Colonic mucosa (tissue), 4 donors: ENCODE measurements at places on chromosomes 16 and 17.
A peak's percentile ranks its signal among the peaks of the same experiment; 100 is the strongest.

- peak; percentile 94 for DNase-seq
Observed at GRCh38 chr17:4967539-4968485, at the start of gene SPAG7. SPAG7 (minus strand) TSS chr17:4967817; CDS start chr17:4967804, 13 bp downstream.

DNA sequence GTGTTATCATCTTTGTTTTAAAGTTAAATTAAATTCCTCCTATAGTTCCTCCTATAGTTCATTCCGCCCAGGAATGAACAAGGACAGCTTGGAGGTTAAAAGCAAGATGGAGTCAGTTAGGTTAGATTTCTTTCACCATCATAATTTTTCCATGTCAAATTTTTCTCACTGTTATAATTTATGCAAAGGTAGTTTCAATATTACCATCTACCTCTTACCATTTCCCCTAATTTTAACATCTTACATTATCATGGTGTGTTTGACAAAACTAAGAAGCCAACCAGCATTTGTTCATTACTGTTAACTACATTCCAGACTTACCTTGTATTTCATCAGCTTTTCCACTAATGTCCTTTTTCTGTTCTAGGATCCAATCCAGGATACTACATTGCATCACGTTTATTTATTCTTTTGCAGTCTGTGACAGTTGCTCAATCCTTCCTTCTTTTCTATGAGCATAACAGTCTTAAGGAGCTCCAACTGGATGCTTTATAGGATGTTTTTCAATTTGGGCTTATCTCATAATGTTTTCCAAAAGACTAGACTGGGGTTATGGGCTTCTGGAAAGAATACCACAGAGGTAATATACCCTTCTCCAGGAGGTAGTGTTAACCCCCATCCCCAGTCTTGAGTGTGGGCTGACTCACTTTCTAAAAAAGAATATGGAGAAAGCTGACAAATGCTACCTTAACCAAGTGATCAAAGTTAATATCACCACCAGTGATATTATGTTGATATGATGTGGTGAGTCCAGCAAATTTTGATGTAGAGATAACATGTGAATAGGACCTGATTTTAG lies 158.5 kb downstream of the PPM1E start:
- no peak for DNase-seq

DNA sequence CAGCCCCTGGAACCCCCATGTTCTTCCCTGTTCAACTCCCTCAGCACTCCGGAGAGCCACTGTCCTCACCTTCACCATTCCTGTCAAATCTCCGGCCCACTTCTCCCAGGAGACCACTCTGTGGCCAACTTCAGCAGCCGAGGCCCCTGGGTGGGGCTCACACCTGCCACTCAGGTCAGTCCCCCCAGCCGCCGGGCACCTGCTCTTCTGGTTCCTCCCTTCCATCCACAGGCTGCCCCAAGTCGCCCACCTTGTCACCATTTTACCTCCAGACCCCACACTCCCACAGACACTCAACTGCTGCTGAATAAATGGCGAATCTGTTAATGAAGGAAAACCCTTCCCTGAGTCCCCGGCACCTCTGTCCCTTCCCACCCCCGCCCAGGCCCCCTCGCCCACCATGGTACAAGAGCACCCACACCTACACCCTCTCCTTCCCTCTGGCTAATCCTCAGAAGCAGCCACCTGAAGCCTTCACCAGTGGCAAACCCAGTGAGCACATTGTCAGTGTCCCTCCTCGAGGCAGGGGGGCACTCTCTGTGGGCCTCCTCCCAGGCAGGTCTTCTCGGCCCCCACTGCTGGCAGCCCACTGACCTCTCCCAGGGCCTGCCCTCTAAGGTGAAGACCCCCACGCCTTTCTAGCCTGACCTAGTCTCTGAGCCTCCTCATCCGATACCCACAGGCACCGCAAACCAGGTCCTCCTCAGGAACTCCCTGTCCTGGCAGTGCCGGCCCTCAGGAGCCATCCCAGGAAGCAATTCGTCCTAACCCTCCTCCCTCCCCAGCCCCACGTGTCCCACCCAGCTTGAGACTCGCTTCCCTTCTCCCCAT lies 8.2 kb downstream of the CANT1 start:
- peak; percentile 45 for DNase-seq

GRCh38 chr17:34760931-34761495 lies 181.6 kb downstream of the TMEM132E start:
- DNase-seq = no peak

GRCh38 chr17:79654960-79655382 lies 44.1 kb upstream of the RBFOX3 start:
- peak; percentile 10 for DNase-seq

GRCh38 chr16:57235128-57236021 lies 9.7 kb upstream of the ARL2BP start:
- DNase-seq = no peak

- peak; percentile 5 for DNase-seq
Observed at GRCh38 chr16:86244936-86245335, 265.4 kb upstream of the FOXF1 start.

DNA sequence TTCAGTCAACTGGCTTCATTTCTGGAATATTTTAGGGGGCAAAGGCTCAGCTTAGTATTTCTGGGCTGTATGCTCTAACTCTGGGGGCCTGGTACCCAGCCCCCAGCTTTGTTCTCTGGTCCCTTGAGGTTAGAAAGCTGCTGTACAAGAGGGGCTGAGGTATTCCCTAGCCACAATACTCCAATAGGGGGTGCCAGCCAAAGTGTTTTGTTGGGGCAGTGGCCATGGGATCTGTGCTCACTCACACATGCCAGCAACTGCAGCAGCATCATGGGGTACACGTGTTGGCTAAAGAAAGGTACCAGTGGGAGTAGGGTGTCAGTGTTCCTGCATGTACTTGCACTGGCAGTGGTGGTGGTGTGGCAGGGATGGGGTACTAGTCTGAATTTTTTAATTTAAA lies 257.3 kb downstream of the CA10 start:
- DNase-seq = no peak

GRCh38 chr17:81911277-81911961 lies at the start of gene PCYT2:
PCYT2 (minus strand) TSS chr17:81911399; CDS start chr17:81911355, 44 bp downstream.
- peak; percentile 95 for DNase-seq

DNA sequence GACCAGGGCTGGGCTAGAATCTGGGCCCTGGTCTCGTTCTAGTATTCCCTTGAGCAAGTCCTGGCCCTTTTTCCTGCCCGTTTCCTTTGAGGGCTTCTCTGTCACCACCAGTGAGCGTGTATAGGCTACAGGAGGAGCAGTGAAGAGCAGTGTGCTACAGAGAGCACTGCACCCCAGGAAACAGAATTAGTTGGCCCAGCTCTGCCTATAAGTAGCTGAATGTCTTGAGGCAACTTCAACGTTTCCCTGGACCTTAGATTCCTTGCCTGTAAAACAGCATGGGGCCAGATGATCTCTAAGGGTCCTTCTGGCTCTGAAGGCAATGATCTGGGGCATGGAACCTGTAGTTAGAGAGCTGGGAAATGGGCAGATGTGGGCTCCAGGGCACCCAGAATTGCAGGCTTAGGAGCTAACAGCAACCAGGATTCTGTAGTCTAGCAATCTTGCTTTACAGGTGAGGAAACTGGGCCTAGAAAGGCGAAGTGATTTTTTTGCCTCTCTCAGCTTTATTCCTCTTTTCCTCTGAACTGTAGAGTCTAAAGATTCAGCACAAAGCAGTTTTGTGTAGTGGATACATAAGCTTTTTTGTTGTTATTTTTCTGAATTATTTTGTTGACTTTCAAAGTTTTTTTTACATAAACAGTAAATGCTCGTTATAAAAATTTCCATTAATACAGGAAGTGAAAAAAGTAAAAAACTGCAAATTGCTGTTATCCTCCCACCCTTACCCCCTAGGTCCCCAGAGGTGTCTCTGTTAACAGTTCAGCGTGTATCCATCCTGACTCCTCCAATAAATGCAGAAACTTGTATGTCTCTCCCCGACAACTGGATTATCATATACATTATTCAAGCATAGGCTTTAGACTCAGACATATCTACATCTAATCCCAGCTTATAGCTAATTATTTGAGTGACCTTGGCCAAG lies 1.7 kb upstream of the MYL4 start:
- peak; percentile 4 for DNase-seq

- no peak for DNase-seq
Observed at GRCh38 chr17:10251212-10251948, 53.0 kb upstream of the GAS7 start.

DNA sequence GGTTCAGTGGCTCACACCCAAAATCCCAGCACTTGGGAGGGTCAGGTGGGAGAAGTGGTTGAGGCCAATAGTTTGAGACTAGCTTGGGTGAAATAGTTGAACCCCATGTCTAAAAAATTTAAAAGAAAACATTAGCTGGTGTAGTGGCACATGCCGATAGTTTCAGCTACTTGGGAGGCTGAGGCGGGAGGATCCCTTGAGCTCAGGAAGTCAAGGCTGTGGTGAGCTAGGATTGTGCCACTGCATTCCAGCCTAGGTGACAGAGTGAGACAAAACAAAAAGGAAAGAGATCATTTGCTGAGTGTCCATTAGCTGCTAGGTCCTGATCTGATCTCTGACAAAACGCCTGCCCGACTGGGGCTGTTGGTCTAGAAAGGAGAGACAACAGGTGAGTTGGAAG lies 14.1 kb upstream of the DBNDD1 start:
- DNase-seq = no peak

DNA sequence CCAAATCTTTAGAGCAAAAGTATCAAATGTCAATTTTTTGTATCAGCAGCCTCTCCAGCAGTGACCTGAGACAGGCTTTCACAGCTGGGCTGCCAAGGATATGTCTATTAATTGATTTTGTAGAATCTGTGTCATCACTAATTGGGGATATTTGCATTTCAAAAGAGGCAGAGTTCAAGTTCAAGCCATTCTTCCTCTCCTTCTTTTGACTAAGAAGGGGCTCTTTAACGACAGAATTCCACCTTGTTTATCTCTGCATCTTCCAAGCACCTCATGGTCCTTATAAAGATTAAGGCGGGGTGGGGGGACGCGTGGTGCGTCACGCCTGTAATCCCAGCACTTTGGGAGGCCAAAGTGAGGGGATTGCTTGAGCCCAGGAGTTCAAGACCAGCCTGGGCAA lies 15.2 kb upstream of the BHLHA9 start:
- no peak for DNase-seq

DNA sequence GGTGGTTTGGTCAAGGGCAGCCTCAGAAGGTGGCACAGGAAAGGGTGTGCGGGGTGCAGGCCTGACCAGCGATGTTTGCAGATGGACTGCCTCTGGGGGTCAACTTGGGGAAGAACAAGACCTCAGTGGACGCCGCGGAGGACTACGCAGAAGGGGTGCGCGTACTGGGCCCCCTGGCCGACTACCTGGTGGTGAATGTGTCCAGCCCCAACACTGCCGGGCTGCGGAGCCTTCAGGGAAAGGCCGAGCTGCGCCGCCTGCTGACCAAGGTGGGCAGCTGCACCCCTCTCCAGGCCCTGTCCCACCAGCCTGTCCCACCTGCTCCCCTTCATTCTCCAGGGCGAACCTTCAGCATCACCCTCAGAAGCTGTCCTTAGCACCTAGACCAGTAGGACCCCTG lies 12.5 kb downstream of the DHODH start:
- DNase-seq = no peak
